Natural killer cell treated with Interleukin-12 subunit alpha and Interleukin-12 subunit beta and Interleukin-15 and Interleukin-18, amount 100 ng/mL, for 72 hours (primary cell): ENCODE measurements at places on chromosomes 5 and 9. TPM values are rescaled to one million over a fixed set of nuclear protein-coding genes. Genes with fewer than 3 reads are reported as not detected.

- peak overlapping the region; percentile 84 for H3K27ac ChIP-seq
- DNase-seq = no peak
- peaks cover 28% of the 10 kb centered on the region for H3K4me1 ChIP-seq
Measured at GRCh38 chr9:94164806-94165549, 80.7 kb downstream of the PTPDC1 start.

DNA sequence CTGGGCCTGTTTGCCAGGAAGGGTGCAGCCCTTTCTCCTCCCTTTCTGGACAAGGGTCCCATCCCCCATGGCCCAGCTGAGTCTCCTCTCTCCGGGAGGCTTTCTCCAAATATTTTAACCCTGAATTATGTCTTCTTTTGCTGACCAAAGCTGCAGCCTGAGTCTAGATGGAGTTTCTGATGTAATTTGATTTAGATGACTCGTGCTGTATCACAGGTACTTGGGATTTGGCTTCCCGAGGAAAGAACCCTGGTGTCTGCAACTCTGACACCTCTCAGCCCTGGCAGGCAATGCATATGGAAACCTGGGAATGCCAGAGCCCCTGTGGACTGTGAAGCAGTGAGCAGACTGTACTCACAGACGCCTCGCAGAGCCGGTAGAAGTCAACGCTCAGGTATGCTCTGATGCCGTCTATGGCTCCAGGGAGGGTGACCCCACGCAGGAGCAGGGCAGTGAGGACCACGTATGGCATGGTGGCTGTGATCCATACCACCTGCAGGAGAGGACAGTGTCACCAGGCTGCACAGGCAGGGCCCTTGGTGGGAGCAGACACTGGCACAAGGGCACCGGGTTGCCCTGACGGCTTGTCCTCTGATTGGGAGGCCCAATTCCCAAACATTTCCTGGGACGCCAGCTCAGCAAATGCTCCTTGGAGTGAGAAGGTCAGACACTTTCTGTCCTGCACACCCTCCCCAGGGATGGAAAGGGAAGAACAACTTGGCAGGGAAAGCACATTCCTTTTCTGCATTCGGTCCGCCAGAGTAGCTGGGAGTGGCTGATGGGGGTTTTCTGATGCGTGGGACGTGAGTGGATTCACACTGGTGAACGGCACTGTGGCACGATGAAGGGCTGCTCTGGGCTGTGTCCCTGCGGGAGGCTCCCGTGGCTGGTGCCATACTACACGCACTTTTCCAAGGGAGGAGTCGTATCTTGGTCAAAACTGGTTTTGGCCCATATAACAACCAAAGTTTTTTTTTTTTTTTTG lies 24.7 kb downstream of the SLC6A3 start:
- no peak overlapping the region for H3K27ac ChIP-seq
- DNase-seq = peak; percentile 38
- H3K4me3 ChIP-seq = no peak overlapping the region
- peaks cover 15% of the 10 kb centered on the region for H3K27me3 ChIP-seq
- no peaks in the 10 kb centered on the region for H3K4me1 ChIP-seq
- peaks cover 1% of the 10 kb centered on the region for H3K36me3 ChIP-seq

GRCh38 chr9:38144421-38144820 lies 75.4 kb upstream of the SHB start:
- DNase-seq = no peak
- H3K27me3 ChIP-seq = peaks cover 36% of the 10 kb centered on the region
- H3K4me3 ChIP-seq = no peak overlapping the region
- H3K4me1 ChIP-seq = no peaks in the 10 kb centered on the region
- H3K27ac ChIP-seq = no peak overlapping the region

GRCh38 chr5:38257308-38258041 lies 884 bp upstream of the EGFLAM start:
- H3K4me3 ChIP-seq = no peak overlapping the region
- peaks cover 50% of the 10 kb centered on the region for H3K27me3 ChIP-seq
- H3K36me3 ChIP-seq = no peaks in the 10 kb centered on the region
- no peak for DNase-seq
- H3K27ac ChIP-seq = no peak overlapping the region
- no peaks in the 10 kb centered on the region for H3K4me1 ChIP-seq

GRCh38 chr5:124661317-124662141 lies 84.9 kb downstream of the ZNF608 start:
- peaks cover 5% of the 10 kb centered on the region for H3K4me1 ChIP-seq
- H3K27me3 ChIP-seq = peaks cover 44% of the 10 kb centered on the region
- H3K36me3 ChIP-seq = no peaks in the 10 kb centered on the region
- H3K27ac ChIP-seq = no peak overlapping the region
- no peak for DNase-seq

DNA sequence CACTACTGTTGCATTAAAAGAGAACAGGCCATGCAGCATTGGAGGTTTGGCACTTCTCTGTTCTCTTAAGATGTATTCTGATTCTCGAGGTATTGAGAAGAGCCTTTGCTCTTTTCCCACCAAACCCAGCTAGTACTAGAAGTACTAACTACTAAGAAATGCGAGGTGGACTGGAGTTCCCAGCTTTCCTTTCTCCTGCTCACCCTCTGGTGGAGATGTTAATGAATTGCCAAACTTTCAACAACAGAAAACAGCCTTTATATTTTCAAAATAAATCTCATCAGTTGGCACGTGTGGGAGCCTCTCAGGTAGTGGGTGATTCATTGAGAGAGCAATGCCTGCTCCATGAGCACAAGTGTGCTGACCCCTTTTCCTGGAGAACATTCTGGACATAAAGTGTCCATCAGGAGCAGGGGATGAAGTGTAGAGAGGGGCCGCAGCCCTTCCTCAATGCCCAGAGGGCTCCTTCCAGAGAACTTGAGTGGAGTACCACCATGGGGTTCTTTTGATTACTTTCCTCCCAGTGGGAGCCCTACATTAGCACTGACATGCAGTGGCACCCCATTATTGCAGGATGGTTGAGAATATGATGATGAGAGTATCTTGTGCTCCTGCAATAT lies 45.7 kb downstream of the TMEM174 start:
- H3K27me3 ChIP-seq = peaks cover 67% of the 10 kb centered on the region
- no peak for DNase-seq
- peaks cover 3% of the 10 kb centered on the region for H3K4me1 ChIP-seq

DNA sequence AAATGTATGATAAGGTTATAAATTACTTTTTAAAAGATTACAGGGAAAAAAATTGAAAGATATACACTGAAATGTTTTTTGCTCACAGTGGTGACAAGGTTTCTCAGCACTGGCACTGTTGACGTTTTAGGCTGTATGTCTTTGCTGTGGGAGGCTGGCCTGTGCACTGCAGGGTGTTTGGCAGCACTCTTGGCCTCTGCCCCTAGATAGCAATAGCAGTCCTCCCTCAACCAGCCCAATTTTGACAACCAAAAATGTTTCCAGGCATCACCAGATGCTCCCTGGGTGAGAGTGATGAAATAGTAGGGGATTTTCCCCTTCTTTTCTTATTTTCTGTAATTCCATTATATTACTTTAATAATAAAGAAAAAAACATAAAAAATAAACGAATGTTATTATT lies 3.3 kb downstream of the CD274 start:
- peak overlapping the region; percentile 95 for H3K4me3 ChIP-seq
- no peak for DNase-seq
- H3K27me3 ChIP-seq = no peaks in the 10 kb centered on the region

DNA sequence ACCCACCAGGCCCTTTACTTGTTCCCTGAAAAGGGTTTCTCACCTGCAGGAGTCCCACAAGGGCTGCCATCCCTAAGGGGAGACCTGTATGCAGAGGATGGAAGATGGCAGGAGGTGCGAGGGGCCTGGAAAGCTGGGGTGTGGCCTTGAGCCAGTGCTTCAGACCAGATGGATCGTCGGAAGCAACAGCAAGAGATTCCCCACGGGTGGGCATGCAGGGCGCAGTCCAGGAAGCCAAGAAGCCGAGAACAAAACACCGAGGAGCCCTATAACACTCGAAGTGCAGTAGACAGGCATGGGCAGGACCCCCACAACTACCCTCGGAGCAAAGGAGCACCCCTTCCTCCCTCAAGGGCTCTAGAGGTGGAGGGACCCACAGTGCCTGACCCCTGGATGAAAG lies 24.7 kb upstream of the FRRS1L start:
- DNase-seq = no peak
- H3K27me3 ChIP-seq = peaks cover 9% of the 10 kb centered on the region
- H3K36me3 ChIP-seq = no peaks in the 10 kb centered on the region

The C5orf52 gene
- total RNA-seq = not detected

The KIF24 gene
- 8.7 TPM for total RNA-seq
